ENCODE measurements at places on chromosomes 7 and 10. TPM values are rescaled to one million over a fixed set of nuclear protein-coding genes. Genes with fewer than 3 reads are reported as not detected.
A peak's percentile ranks its signal among the peaks of the same experiment; 100 is the strongest.

- DNase-seq: no peak
Observed at GRCh38 chr10:61257956-61258496, 195.2 kb downstream of the TMEM26 start.

DNA sequence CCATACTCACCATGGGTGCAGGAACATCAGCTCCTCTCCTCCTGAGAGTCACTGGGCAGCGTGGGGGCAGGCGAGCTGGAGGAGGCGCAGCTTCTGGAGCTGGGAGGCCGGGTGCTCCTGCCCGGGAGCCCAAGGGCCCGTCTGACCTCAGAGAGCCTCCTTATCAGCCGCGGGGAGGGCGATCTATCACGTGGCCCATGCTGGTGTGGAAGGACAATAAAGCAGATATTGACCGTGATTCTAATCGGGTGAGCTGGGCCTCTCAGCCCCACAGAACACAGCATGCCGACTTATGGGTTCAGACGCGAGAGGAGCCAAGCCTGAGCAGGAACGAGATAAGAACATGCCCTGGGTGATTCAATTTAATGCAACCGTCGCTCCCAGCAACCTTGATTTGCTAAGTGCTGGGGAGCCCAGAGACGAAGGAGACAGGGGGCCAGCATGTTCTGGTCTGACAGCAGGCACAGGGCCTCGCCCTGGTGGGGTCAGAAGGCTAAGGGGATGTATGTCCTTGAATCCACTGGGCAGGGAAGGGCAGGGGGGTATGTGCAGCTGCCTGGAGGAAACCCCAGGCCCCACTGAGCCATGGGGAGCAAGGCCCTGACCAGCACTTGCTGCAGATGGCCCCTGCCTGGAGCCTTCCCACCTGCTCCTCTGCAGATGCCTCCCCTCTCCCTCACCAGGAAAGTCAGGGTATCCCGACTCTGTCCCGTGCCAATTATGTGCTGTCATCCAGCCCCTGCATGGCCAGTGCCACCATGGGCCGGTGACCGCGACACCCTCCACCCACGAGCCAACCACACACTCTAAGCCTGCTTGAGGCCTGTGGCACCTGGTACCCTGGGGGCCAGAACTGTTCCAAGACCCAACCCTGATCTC is 95.3 kb upstream of the RET start:
- DNase-seq: no peak

DNA sequence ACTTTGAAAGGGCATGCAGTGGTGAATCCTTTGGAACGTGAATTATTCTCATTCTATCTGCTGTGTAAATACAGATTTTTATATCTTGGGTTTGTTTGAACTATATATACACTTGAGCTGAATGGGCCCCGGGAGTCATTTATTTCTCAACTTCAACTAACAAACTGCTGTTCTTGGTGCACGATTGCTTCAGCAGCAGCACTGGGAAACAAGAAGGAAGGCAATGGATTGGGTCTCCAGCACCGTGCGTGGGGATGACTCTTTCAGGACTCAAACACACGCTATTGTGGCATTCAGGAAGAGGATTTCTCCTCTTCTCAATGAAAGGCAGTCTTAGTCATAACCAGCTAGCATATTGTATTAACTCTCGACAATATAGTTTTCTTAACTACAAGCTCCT is 226.0 kb upstream of the NFE2L3 start:
- no peak for DNase-seq

The NEUROG3 gene
- not detected for total RNA-seq

GRCh38 chr10:115164220-115164619 is 71.1 kb downstream of the ATRNL1 start:
- no peak for DNase-seq

The GPR158 gene
- total RNA-seq: 9.0 TPM

DNA sequence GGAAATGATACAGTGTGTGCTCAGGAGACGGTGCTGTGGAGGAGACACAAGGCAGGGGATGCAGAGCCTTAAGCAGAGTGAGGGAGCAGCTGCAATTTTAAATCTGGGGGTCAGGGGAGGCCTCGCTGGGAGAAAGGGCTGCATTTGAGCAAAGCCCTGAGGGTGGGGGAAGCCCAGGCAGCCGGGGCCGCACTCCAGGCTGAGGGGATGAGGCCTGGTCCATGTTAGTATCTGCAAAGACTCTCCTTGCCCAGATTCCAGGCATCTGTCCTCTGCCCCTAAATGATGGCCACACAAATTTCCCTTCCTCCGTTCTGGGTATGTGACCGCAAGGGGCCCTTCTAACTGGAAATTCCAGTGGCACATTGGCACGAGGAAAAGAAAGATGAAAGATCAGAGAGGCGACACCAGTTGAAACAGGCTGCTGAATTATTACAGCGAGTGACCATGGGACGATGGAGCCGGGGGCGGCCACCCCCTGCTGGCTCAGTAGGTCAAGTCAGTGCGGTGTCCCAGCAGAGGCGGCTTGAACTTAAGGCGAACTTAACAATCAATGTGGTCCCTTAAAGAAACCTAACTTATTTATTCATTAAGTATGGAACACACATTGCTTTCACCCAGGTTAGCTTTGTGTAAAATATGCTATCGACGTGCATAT is 62.3 kb upstream of the KAT6B start:
- DNase-seq: no peak

The LAMB1 gene
- 30.2 TPM for total RNA-seq

- DNase-seq: no peak
Observed at GRCh38 chr7:43482679-43483252, 100.1 kb upstream of the STK17A start.

- no peak for DNase-seq
Observed at GRCh38 chr10:91194497-91195179, 25.8 kb upstream of the PCGF5 start.

DNA sequence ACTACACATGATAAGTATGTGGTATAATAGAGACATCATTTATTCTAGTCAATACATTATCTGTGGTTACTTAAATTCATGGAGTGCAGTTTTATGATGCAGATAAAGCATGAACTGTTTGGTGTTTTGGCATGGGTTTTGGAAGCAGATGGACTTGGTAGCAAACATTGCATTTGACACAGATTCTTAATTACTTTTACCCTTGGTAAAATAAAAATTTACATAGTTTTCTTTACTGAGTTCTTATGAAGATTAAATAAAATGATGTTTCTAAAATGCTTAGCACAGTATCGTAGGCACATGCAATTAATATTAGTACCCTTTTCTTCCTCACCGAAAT is 92.0 kb downstream of the ABCA13 start:
- no peak for DNase-seq

GRCh38 chr10:28910956-28911355 is 233.6 kb downstream of the BAMBI start:
- no peak for DNase-seq

DNA sequence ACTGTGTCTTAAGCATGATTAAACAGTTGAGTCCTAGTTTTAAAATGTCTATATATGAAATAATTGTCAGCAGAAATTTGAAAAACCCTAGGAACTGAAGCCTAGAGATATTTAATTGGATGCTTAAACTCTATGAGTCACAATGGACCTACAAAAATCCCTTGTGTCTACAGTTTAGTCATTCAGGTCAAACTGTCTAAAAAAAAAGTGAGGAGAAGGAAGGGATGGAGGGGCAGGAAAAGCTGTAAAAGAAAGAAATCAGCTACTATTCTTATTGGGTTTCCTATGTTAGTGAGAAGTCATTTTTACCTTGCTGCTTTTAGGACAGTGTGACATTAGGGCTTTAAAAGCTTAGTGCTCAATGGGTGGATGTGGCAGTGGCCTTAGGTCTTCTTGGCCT is 406.1 kb upstream of the FZD8 start:
- DNase-seq: no peak

The C7orf25 gene
- total RNA-seq: 8.6 TPM

- DNase-seq: no peak
Observed at GRCh38 chr7:156309016-156309620, 331.5 kb upstream of the RNF32 start.

The MYL10 gene
- not detected for total RNA-seq

- DNase-seq: no peak
Observed at GRCh38 chr7:5510426-5511045, 86.9 kb upstream of the TNRC18 start.

DNA sequence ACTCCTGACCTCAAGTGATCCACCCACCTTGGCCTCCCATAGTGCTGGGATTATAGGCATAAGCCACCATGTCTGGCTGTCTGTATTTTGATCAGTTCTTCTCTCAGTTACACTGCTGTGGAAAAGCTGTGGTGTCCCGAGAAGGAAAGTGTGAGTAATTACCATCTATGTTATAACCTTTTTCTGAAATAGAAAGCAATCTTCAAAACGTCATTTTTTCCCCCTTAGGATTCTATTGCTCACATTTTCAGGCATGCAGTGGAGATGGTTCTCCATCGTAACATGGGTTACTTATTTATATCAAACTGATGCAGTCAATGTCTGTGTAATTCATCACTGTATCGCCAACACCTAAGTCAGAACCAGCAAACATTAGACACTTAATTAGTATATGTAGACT is 103.5 kb upstream of the FAM3C start:
- no peak for DNase-seq

DNA sequence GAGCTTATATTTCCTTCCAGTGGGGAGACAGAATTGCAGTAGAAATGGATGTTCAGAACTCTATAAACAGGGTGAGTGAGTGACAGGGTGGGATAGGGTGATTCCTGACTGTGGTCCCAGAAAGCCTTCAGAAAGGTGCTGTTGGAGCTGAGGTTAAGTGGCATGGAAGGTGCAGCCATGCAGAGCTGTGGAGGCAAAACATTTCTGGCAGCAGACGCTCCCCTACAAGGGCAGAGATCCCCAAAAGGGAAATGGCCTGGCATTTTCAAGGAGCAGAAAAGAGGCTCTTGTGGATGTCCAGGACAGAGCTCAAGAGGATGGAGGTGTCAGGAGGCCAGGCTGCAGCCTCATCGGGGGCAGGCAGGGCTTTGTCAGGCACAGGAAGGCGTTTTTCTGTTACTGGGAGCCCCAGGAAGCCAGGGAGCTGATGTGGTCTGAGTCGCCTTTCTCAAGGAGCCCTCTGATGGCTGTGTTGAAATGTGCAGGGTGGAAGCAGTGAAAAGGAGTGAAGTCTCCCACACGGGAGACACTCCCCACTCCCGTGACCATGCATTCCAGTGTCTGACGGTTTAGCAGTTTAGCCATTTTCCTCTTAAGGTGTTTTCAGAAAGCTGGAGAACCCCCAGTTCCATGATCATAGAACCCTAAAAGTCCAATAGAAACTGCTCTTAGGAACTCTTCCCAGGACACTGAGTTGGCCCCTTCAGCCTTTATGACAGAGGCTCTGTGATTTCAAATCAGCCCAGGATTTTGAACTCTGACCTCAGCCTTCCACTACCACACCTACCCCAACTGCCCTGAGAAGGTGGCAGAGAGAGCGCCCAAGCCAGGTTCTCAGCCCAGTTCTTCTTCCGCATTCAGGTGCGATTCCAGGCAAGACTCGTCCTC is 96.2 kb downstream of the C10orf105 start:
- peak; percentile 36 for DNase-seq

The NXPH1 gene
- total RNA-seq: 41.6 TPM

The C10orf67 gene
- total RNA-seq: 0.41 TPM

- no peak for DNase-seq
Observed at GRCh38 chr10:80524190-80524909, 13.4 kb upstream of the SH2D4B start.

The RHOBTB1 gene
- total RNA-seq: 30.2 TPM

DNA sequence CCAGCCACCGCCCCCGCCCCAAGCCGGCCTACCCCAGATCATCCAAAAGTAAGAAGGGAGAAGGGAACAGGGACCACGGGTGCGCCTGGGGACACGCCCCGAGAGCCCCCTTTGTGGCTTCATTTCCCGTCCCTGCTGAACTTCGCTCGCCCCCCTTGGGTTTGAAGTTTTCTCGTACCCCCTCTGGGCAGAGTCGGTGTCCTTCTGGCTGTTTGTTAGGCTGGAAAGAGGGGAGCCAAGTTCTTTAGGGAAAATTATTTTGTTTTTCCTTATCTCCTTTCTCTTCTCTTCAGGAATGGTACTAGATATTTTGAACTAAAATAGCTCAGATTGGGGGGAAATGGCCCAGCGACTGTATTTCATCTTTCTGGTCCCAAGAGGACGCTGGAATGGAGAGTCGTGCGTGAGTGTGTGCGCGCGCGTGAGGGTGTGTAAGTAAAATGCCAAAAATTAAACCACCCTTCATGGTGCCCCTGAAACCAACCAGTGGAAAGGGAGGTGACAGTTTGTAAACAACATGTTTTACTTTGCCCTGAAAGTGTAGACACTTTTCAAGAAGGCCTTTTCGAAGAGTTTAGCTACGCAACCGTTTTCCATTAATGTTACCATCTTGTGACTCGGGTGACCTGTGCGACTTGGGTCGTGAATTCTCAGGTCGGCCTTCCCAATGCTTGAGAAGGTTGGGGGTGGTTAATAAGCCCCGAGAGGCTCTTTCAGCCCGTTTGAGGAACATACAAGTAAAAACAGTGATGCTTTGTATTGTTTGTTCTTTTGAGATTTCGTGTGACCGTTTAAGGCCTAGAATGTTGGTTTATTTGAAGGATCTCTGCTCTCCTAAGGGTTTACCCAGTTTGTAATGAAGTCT is 694 bp downstream of the RBM20 start:
- no peak for DNase-seq

- no peak for DNase-seq
Observed at GRCh38 chr7:41029072-41029499, 673.8 kb downstream of the INHBA start.

DNA sequence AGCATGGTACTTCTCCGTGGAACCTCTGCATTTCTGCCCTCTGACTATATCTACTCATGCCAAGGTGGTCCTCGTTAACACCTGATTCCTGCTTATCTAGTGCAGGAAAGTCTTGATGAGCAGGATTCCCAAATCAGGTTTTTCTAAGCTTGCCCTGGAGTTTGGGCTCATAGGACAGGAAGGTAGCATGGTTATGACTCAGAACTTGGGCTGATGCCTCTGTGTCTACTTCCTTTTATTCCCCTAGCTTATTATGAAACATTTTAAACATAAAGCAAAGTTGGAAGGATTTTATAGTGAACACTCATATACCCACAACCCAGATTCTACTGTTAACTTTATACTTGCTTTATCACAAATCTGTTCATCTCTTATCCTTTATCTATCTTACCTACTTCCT is 5.6 kb downstream of the SUFU start:
- no peak for DNase-seq

- DNase-seq: no peak
Observed at GRCh38 chr7:87047-87446, 105.3 kb upstream of the FAM20C start.

DNA sequence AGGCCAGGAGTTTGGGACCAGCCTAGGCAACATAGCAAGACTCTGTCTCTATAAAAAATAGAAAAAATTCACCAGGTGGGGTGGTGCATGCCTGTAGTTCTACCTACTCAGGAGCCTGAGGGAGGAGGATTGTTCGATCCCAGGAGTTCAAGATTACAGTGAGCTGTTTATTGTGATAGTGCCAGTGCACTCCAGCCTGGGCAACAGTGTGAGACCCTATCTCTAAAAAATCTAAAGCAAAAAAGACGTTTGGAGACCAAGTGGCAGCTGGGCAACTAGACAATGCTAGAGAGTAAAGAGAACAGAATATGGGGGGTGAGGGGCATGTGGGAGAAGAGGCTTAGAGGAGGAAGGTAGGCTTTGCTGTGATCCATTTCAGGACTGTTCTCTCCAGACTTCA is 1.4 kb downstream of the PDSS1 start:
- no peak for DNase-seq

- DNase-seq: no peak
Observed at GRCh38 chr10:71467569-71468362, 71.0 kb downstream of the CDH23 start.

GRCh38 chr10:47225219-47225927 is 74.6 kb upstream of the GDF10 start:
- DNase-seq: no peak

- DNase-seq: no peak
Observed at GRCh38 chr10:73601486-73601921, 10.4 kb upstream of the USP54 start.

All from frontal cortex (tissue), 4 donors.